ENCODE measurements at places on chromosomes 4 and X.

DNA sequence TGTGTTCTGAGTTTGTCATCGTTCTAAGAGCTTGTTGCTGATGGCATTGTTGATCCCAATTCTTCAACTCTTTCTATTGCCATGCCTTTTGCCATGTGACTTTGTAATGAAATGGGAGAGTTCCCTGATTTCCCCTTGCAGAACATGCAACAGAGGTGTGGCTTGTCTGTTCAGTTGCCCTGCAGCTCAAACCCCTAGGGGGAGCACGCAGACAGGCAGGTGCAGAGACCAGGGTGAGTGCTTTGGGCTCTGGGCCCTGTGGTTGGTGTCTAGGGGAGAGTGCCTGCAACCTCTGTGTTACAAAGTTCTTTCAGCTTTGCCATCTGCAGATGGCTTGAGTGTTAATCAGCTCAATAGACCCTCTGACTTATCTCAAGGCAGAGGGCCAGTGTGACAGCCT lies 332.7 kb downstream of the MID1IP1 start:
- H3K36me3 ChIP-seq = no peaks in the 10 kb centered on the region
- no peaks in the 10 kb centered on the region for H3K27me3 ChIP-seq
- H3K4me3 ChIP-seq = no peak overlapping the region

GRCh38 chrX:65745427-65745826 lies 78.0 kb downstream of the MSN start:
- H3K4me3 ChIP-seq = no peak overlapping the region
- no peak for DNase-seq
- no peaks in the 10 kb centered on the region for H3K4me1 ChIP-seq

DNA sequence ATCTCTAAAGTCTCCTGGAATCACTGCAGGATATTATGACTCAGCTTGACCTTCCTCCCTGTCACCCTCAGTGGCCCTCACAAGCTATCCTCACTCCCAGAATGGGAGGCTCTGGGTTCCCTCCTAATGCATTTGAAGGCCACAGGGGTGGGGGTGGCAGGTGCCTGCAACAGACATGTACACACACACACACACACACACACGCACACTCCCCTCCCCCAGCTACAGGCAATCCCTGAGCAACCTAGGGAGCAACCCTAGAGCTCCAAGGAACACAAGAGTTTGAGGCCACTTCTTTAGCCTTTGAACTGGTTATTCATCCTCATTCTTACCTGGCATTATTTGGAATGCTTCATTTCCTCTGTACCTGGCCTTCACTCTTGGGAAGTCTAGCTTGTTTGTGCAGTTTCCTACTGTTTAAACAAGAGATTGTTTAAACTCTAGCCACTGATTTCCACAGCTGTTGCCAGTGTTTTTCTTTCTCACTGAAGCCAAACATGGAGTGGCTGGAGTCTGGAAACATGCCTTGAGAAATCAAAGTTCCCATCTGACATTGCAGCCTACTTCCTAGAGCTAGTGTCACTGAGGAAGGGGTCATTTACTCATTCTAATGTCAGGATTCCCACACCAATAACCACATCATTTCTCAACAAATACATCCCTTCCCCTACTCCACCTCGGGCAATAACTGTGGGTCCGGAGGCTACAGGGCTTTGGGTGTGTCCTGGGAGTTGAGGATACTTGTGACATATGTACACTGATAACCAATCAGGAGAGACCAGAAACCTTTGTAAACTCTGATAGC lies 37.7 kb downstream of the MAOA start:
- no peak overlapping the region for H3K4me3 ChIP-seq
- H3K4me1 ChIP-seq = peaks cover 9% of the 10 kb centered on the region
- no peaks in the 10 kb centered on the region for H3K27me3 ChIP-seq

GRCh38 chrX:141982296-141982695 lies 78.6 kb downstream of the MAGEC1 start:
- no peak overlapping the region for H3K4me3 ChIP-seq
- H3K27me3 ChIP-seq = no peaks in the 10 kb centered on the region
- H3K36me3 ChIP-seq = no peaks in the 10 kb centered on the region
- no peak overlapping the region for H3K27ac ChIP-seq
- no peak for DNase-seq

Measured in esophagus squamous epithelium (tissue), 5 donors.